Renal cortex interstitium (tissue), 15 donors: ENCODE measurements at places on chromosomes 3 and 15.

DNA sequence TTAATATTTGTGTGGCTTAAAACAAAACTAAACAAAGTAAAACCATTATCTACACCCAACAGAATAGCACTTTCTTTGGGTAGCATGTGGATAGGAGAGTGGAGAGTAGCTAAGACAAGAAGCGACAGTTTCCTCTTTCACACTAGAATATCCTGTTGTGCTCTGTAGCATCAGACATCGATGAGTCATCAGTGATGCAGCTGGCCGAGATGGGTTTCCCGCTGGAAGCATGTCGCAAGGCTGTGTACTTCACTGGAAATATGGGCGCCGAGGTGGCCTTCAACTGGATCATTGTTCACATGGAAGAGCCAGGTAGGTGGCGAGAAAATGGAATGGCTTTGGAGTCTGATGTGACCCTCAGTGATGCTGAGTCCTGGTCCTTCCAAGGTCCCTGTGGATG, 108.1 kb downstream of the USP13 start:
- no peak for DNase-seq

GRCh38 chr15:69081310-69082004, 67.0 kb downstream of the NOX5 start:
- no peak for DNase-seq

GRCh38 chr3:143595456-143596077, 252.7 kb downstream of the SLC9A9 start:
- DNase-seq: no peak

DNA sequence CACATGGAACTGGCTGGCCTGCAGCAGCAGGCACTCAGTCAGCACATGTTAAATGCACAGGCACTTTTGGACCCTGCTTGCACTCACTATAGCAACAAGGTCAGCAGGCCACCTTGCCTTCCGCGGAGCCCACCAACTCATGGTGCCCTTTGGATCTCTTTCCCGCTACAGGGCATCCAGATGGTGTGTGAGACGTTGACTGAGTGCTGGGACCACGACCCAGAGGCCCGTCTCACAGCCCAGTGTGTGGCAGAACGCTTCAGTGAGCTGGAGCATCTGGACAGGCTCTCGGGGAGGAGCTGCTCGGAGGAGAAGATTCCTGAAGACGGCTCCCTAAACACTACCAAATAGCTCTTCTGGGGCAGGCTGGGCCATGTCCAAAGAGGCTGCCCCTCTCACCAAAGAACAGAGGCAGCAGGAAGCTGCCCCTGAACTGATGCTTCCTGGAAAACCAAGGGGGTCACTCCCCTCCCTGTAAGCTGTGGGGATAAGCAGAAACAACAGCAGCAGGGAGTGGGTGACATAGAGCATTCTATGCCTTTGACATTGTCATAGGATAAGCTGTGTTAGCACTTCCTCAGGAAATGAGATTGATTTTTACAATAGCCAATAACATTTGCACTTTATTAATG, 85.0 kb downstream of the TGFBR2 start:
- DNase-seq: no peak

DNA sequence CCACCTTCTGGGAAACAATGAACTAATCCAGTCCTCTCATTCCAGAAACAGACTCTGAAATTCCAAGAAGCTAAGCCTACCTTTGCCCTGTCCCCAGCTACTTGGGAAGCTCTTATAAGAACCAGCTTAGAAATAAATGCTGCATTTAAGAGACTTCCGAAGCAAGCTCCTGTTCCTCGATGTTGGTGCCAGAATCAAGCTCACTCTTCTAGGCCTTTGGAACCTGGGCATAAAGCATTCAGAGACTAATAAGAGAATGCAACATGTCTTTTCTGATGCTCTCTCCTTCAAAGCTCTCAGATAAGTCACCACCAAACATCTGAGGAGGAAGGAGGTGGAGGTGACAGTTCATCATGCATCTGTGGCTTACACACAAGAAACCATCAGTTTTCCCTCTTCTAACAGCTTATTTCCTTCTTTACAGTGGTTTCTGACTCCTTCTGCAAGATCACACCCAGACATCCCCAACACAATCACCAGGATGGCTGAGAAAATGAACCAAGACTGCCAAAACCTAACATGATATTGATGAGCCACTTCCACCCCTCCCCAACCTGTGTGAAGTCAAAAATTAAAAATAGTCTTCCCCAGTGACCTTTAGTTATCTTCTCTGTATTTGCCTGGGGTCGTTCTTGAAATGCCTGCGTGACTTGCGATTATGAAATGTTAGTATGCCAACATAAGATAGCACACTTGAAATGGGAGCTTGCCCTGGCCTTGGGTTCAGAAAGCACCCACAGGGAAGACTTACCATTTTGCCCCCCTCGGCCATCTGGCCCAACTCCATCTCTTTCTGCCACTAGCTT, 11.5 kb downstream of the ARHGEF3 start:
- DNase-seq: no peak

DNA sequence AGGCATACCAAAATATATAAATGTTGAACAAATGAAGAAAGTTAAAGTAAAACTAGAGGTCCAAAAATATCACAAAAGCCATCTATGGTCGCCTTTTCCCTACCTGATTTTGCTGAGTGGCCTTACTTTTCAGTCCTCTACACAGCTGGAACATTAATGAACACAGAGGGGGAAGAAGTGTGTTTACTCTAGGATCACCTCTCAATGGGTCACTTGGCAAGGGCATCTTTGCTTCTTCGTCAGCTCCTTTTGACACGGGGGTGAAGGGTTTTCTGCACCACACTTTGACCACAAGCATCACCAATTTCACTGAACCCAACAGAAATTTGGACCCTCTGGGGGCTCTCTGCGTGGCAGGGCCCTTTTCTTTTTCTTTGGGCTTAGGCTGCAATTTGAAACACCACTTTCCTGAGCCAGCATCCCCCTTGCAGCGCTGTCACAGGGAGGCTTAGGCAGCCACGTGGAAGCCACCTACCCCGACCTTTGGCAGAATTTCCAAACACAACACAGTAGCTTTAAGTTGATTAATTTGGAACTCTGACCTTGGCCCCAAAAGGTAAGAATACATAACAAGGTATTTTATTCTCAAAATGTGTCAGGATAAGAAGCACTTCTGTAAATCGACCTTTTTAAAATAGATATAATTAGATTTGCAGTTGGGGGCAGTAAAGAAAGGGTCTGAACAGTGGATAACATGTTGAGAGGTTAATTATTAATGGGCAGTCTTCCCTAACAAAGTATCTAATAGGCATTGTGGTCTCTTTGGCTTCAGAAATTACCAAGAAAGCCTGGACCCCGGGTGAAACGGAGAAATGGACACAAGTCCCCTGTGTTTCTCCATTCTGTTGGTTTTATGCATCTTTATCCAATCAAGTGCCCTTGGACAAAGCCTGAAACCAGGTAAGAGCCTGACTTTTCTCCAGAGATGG, at the start of gene LIPC:
LIPC (plus strand) TSS at position 771 of the 929 bp plus-strand sequence; CDS start at position 813, 42 bp downstream.
- no peak for DNase-seq
